ENCODE measurements at places on chromosomes 3 and 15.

- no peak for DNase-seq
Measured at GRCh38 chr3:189563853-189564563, 67.2 kb upstream of the TP63 start.

DNA sequence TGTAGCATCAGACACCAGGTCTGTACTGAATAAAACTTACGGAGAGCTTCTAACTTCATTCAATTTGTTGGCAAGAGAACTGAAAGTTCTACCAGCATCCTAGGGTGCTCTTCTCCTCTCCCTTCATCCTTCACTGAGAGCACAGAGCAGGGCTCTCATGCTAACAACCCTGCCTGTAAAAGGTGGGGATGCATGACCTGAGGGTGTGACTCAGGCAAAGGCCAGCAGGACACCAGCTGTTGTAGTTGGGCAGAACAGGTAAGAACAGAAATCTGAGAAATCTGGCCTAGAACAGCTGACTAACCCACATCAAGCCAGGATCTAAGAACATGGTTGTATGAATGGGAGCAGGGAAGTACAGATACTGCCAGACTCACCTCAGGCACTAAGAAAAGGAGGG, 64.2 kb downstream of the MYLK start:
- no peak for DNase-seq

GRCh38 chr3:115062412-115062956, 84.6 kb downstream of the ZBTB20 start:
- no peak for DNase-seq

DNA sequence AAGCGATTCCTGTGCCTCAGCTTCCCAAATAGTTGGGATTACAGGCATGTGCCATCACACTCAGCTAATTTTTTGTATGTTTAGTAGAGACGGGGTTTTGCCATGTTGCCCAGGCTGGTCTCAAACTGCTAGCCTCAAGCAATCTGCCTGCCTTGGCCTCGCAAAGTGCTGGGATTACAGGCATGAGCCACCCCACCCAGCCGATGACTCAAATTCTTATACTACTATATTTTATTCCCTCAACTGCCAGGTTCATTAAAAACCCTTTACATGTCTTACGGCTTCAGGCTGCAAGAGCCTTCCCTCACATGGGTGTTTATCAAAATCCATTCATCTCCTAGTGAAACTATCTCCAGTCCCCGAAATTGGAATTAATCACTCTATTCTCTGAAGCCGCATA, 63.4 kb downstream of the CBLB start:
- DNase-seq, result no peak

DNA sequence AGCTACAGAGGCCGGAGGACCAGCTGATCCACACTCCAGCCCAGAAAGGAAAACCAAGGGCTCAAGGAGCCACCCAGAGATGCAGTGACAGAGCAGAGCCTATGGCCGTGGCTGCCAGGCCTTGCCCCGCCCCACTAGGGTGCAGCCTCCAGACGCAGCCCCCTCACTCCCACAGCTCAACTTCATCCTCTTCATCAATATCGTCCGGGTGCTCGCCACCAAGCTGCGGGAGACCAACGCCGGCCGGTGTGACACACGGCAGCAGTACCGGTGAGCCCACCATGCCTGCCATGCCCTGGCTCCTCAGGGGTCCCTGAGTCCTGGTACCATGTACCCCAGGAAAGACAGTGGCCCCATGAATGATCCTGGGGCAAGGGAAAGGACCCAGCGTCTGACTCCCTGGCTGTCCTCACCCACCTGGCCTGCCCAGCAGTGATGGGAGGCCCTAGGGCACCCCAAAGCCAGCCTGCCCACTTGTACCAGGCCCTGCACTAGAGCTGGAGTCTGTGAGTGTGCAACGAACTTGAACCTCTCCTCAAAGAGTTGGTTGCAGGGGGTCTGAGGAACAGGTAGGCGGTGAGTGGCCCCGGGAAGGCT, 24.2 kb downstream of the PTH1R start:
- DNase-seq, result no peak

DNA sequence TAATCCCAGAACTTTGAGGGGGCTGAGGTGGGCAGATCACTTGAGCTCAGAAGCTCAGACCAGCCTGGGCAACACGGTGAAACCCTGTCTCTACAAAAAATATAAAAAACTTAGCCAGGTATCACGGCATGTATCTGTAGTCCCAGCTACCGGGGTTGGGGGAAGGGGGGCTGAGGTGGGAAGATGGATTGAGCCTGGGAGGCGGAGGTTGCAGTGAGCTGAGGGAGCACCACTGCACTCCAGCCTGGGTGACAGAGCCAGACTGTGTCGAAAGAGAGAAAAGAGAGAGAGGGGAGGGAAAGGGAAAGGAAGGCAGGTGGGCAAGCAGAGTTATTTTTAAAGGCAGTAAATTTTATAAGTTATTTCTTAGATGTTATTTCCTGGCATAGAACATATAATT, 368.1 kb downstream of the ULK4 start:
- DNase-seq, result no peak
